ENCODE measurements at places on chromosomes 6 and 20. TPM values are rescaled to one million over a fixed set of nuclear protein-coding genes. Genes with fewer than 3 reads are reported as not detected.
A peak's percentile ranks its signal among the peaks of the same experiment; 100 is the strongest.

- DNase-seq = no peak
These were observed 2.9 kb downstream of the SOX12 start for GRCh38 chr20:328027-328974.

GRCh38 chr6:151240036-151240685 is 394 bp downstream of the AKAP12 start:
- peak; percentile 72 for DNase-seq

DNA sequence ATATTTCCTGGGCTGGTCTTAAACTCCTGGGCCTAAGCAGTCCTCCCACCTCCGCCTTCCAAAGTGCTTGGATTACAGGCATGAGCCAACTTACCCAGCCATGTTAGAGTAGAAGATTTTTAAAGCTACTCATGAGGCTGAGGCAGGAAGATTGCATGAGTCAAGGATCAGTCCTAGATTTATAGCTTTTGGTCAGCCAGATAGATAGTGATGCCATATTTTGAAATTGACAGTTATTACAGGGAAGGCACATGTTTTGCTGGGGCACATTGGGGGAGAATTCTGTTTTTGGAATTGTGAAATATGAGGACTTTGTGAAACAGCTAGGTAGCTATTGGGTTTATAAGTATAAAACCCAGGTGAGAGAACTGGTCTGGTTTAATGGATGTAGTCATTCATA is 40.9 kb downstream of the DOP1A start:
- no peak for DNase-seq

GRCh38 chr20:16352751-16353416 is 220.4 kb downstream of the KIF16B start:
- no peak for DNase-seq

DNA sequence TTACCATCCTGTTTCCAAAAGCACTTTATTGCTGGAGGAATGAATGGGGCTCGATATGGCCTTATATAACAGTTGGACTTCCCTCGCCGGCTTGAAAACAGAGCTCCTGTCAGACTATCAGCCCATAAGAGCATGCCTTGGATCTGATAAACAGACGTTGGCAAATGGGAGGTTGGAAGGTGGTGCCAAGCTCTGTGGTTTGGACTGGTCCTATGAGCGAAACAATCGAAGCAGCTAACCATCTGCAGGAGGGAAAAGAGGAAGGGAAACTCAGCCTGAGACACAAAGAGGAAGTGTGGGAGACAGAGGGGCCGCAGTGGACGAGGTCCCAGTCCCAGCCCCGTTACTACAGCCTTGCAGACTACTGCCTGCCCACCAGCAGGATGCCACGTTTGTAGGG is 92.9 kb downstream of the TFAP2C start:
- no peak for DNase-seq

- DNase-seq = no peak
These were observed 55.1 kb downstream of the IL20RA start for GRCh38 chr6:136989571-136990241.

GRCh38 chr20:44064501-44065400 is 122.2 kb downstream of the JPH2 start:
- no peak for DNase-seq

DNA sequence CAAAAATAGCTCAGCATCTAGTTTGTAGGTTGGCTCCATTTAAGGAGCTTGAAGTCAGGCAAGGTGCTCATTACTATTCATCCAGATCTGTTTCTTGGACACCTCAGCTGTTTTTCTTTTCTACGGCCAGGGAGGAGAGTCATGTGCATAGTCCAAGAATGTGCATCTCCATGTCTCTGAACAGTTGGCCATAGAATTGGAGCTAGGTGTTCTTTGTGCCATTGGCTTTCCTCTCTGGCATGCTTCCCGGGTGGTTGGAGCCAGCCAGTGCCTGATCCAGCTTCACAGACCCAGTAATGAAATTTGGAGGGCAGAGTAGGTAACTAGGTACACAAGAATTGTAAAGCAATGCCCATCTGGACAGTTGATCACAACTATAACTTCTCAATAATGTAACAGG is 21.6 kb downstream of the EYA4 start:
- no peak for DNase-seq

DNA sequence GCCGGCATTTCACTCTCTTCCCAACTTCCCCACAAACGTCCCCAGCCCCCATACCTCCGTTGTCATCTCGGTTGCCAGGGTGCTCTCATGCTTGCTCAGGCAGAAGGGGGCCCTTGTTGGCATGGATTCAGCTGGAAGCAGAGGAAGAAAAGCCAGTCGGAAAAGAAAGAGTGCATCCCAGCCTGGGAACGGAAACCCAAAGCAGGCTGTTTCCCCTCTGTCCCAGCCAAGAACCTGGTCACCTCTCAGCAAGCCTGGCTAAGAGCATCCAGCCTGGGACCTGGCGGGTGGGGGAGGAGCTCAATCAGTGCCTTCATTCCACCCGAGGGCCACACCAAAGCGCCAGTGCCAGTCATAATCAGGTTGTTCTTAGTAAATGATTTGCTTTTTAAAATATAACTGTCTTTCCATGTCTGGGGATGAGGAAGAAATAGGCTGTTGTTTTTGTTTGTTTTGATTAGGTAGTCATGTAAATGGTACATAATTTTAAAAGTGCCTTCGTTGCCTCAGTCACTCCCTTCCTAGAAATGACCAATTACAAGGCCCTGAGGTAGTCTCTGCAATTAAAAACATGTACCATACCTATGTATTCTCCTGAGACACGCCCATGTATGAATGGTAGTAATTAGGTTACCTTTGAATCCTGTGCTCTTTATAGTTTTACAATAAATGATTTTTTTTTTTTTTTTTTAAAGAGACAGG is 21.1 kb downstream of the CHMP4B start:
- no peak for DNase-seq

GRCh38 chr6:166460473-166461437 is 78.0 kb upstream of the MPC1 start:
- no peak for DNase-seq

- no peak for DNase-seq
These were observed 11.7 kb downstream of the SLC23A2 start for GRCh38 chr20:4989570-4989969.

GRCh38 chr6:40543776-40544175 is 43.4 kb downstream of the LRFN2 start:
- DNase-seq = no peak

GRCh38 chr6:126945812-126946360 is 172.6 kb upstream of the RSPO3 start:
- no peak for DNase-seq

DNA sequence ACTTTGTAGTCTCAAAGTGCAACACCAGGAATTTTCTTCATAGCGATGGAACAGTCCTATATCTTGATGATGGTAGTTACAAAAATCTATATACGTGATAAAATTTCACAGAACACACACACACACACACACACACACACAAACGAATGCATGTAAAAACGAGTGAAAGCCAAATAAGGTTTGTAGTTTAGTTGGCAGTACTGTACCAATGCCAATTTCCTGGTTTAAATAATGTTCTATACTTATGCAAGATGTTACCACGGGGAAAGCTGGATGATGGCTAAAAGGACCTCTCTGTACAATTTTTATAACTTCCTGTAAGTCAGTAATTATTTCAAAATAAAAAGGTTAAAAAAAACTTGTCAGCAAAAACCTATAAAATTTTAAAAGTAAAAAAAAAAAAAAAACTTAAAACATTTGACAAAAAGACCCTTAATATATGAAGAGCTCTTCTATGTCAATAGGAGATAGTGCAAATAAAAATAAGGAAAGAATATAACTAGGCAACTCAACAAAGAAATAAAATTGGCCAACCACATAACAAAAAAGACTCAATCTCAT is 37.6 kb downstream of the PDSS2 start:
- DNase-seq = no peak

DNA sequence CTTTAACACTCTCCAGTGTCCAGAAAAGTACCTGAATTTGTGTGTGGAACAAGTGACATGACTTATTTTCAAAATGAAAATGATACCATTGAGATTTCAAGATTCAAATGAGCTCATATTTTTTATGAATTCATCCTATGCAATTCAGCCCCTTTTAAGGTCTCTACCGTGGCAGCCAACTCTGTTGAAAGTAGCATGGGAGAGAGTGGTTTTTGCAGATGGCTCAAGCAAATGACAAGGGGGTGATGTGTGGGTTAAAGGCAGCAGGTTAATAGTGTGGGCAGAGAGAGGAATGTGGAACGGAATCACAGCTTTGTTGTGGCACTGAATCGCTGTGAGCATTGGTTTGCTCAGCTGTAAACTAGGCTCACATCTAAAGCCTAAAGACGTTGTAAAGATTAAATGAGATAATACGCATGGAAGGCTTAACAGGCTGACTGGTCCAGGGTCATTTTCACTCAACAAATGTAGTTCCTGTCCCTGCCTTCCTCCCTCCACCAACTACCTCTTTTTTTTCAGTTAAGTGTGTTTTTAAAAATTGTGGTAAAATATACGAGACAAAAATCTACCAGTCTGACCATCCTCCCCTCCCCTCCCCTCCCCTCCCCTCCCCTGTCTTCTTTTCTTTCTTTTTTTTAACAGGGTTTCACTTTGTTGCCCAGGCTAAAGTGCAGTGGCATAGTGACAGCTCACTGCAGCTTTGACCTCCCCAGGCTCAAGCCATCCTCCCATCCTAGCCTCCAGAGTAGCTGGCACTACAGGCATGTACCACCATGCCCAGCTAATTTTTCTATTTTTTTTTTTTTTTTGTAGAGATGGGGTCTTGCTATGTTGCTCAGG is 114.7 kb upstream of the ZNF217 start:
- no peak for DNase-seq

- DNase-seq = no peak
These were observed 2.6 kb downstream of the TFEB start for GRCh38 chr6:41732591-41733359.

GRCh38 chr6:33949877-33950435 is 146.2 kb upstream of the MLN start:
- DNase-seq = no peak

DNA sequence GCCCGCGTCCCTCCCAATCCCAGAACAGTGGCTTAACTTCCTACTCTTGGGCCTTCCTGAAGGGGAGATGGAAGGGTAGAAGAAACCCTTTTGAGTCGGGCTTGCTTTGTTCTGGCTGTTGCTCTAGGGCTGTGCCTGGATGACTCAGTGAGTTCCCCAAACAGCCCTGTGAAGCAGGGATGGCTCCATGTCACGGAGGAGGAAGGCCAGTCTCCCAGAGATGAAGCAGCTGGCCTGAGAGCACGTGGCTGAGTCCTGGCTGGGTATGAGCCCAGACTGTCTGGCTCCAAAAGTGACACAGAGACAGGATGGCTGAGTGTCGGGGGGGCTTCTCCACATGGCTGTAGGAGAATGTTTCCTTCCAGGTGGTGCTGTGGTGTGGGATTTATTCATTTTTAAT is 4.6 kb downstream of the SYTL3 start:
- peak; percentile 92 for DNase-seq

- no peak for DNase-seq
These were observed 22.1 kb upstream of the TINAG start for GRCh38 chr6:54286141-54286540.

DNA sequence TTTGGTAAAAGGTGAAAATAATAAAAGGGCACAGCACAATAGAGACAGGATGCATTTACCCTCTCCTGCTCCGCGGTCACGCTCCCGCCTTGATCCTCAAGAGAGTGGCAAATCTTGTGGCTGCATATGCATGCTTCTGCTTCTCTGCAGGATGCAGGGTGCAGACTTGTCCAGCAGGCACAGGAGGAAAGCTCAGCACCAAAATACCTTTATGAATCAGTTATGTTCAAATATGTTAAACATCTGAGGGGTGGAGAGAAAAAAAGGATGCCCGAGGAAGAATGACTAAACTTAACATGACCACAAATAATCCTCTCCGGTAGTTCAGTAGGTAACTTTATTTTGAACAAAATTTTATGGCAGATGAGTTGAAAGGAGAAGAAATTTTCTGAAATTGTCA is 366.1 kb upstream of the SOX4 start:
- DNase-seq = no peak

GRCh38 chr20:33394718-33395117 is 6.6 kb downstream of the CDK5RAP1 start:
- DNase-seq = no peak

The TMEM217 gene
- total RNA-seq = 0.31 TPM

The MATN4 gene
- total RNA-seq = 0.50 TPM

The LGSN gene
- total RNA-seq = not detected

The SOX18 gene
- 70.0 TPM for total RNA-seq

The MAP7 gene
- not detected for total RNA-seq

The COMMD7 gene
- 53.3 TPM for total RNA-seq

The NMBR gene
- not detected for total RNA-seq

The MCCD1 gene
- not detected for total RNA-seq

Measured in SJSA1 (cell line).